ENCODE measurements at places on chromosomes 1 and 21. TPM values are rescaled to one million over a fixed set of nuclear protein-coding genes. Genes with fewer than 3 reads are reported as not detected.

ITLN1 gene
- total RNA-seq = not detected

LACTBL1 gene
- not detected for total RNA-seq

RHD gene
- total RNA-seq = not detected

WDR64 gene
- total RNA-seq = not detected

USP24 gene
- 32.6 TPM for total RNA-seq

Measured in endothelial cell of umbilical vein (primary cell).